ENCODE measurements at places on chromosomes 3 and 15. TPM values are rescaled to one million over a fixed set of nuclear protein-coding genes. Genes with fewer than 3 reads are reported as not detected.

DNA sequence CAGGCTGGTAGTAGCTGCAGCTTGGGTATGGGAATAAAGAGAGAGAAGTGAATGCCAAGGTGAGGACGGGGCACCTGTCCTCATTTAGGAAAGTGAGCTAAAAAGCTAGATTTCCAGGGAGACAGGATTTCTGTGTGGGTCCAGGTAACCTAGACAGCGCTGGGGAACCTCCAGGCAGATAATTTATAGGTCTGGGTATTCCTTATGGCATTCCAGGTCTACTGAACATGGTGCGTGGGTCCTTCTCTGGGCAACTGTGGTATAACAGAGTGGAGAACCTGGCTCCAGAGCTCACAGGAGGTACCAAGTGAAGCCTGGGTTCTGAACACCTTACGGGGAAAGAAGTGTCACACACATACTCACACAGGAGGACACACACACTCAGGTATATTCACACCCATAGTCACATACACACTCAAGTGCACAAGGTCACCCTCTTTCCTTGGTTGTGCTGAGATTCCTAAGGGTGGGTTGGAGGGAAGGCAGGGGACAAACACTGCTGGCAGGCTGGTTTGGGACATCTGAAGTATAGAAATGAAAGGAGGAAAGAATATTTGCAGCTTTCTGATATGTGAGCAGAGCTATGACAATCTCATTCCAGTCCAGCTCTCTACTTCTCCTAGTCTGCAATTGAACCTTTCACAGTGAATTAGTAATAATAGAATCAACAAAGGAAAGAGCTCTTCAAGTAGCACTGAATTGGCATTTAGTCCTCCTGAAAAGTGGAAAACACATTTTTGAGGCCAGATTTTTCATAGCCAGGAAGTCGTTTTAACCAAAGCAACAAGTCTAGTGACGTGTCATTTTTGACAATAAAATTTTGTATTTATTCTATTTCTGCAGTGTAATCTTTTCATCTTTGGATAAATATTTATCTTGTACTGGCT lies 37.4 kb upstream of the ITGA11 start:
- no peak for DNase-seq

GRCh38 chr3:189557824-189558223 lies 73.4 kb upstream of the TP63 start:
- DNase-seq = no peak

- DNase-seq = no peak
Measured at GRCh38 chr3:138060792-138061191, 50.8 kb downstream of the CLDN18 start.

- no peak for DNase-seq
Measured at GRCh38 chr15:90988296-90988695, 6.0 kb downstream of the PRC1 start.

DNA sequence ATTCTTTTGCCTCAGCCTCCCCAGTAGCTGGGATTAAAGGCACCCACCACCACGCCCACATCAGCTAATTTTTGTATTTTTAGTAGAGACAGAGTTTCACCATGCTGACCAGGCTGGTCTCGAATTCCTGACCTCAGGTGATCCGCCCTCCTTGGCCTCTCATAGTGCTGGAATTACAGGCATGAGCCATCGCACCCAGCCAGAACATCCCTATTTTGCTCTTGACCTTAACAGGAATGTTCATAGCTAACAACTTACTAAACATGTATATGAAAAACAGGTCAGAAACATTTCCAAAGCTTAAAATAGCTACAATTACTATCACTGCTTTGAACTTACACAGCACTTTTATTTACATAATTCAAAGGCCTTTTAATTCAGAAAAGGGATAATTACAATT lies 33.7 kb downstream of the UQCC5 start:
- no peak for DNase-seq

DNA sequence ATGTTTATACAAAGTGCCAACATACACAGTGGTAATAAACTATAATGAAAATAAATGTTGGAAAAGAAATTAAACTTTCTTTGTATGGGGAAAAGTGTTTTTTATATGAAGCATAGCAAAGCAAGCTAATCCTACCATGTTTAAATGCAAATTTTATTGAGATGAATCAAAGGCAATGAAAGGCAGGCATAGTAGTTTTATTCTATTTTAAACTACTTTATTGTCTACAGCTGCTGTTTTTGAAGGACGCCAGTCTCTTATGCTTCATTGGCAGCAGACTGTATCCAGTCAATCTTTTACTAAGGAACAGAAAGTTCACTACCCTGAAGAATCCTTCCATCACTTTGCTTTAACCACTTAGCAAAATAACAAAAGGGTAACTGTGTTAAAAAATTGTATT lies 761.0 kb downstream of the ROBO2 start:
- DNase-seq = no peak

Gene DLEC1
- 0.29 TPM for polyA plus RNA-seq

Gene CCDC50
- polyA plus RNA-seq = 131 TPM

Gene TMEM158
- polyA plus RNA-seq = not detected

Gene TMED3
- polyA plus RNA-seq = 58.0 TPM

Gene KCNH8
- polyA plus RNA-seq = not detected

Gene SLC51B
- not detected for polyA plus RNA-seq

All from GM12878 (cell line).